ENCODE measurements at places on chromosomes 16 and 17. TPM values are rescaled to one million over a fixed set of nuclear protein-coding genes. Genes with fewer than 3 reads are reported as not detected.

- no peak for DNase-seq
These were observed 711 bp upstream of the CANT1 start for GRCh38 chr17:79010304-79010646.

- no peak for DNase-seq
These were observed 6.9 kb downstream of the SLC9A5 start for GRCh38 chr16:67255553-67256221.

- DNase-seq, result no peak
These were observed 84.8 kb upstream of the GNAO1 start for GRCh38 chr16:56106527-56106926.

DNA sequence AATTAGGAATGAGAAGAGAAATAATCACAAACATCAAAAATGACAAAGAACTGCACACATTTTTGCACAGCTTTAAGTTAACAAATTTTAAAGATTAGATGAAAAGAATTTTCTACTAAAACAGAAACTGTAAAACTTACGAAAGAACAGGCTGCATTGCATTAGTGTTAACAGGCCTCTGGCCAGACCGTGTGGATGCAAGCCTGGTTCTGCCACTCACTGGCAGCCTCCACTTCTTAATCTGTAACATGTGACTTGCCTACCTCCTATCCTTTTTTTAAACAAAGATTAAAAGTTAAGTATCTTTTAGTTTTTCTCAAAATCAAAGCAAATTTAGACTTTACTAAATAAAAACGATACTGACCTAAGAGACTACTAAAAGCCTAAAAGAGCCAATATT is 37.5 kb downstream of the CREBBP start:
- DNase-seq, result no peak

DNA sequence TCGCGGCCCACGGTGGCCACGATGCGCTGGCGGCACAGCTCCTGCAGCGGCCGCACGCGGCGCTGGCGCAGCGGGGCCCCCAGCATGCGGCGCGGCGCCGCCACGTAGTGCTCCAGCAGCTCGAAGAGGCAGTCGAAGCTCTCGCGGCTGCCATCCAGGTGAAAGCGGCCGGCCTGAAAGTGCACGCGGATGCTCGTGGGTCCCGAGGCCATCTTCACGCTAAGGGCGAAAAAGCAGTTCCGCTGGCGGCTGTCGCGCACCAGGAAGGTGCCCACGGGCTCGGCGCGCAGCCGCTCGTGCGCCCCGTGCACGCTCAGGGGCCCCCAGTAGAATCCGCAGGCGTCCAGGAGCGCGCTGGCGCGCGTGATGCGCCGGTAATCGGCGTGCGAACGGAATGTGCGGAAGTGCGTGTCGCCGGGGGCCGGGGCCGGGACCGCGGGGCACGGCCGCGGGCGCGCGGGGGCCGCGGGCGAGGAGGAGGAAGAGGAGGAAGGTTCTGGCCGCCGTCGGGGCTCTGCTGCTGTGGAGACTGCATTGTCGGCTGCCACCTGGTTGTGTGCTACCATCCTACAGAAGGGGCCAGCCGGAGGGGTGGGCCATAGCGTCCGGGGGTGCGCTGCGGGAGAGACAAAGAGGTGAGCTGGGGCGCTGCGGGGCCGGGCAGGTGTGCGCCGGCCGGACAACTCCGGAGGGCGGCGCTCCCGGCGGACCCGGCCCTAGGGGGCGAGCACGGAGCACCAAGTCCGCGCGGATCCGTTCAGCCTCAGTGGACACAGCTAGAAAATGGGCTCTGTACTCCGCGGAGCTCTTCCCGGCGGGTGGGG is 879 bp downstream of the SOCS1 start:
- DNase-seq, result no peak

GRCh38 chr17:78041386-78042179 is 83.1 kb downstream of the TNRC6C start:
- DNase-seq, result no peak

DNA sequence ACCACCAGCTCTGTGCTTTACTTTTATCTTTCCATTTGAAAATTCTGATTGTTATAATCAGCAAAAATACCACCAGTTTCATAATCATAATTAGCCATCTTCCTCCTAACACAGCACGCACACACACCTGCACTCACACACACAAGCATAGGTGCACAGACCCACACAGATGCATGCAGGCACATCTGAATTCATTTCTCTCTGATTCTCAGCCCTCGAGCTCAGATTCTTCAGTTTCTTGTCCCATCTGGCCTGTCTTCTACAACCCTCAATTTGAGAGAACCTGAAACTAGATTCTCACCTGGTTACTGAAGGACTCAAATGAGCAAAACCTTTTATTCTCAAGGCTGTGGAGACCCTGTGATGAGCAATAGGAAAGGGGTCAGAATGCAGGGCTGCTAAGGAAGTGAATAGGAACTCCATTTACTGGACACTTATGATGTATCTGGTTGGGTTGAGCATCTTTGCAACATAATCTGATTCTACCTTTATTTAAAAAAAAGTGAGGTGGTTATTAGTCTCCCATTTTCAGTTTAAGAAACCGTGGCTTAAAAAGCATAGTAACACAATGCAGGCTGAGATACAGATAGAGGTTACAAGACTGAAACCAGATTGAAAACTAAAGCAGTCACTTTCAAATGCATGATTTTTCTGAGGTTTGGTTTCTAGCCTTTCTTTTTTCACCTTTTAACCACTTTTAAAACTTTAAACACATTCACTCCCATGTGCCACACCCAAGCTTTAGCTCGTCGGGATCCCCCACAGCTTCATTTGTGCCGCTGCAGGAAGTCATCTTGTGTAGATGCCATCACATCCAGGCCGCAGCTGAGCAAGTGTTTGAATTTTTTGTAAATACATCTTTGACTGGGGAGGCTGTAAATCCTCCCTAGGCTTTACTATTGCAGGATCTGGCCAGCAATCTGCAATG is 9.4 kb downstream of the KRT33A start:
- no peak for DNase-seq

DNA sequence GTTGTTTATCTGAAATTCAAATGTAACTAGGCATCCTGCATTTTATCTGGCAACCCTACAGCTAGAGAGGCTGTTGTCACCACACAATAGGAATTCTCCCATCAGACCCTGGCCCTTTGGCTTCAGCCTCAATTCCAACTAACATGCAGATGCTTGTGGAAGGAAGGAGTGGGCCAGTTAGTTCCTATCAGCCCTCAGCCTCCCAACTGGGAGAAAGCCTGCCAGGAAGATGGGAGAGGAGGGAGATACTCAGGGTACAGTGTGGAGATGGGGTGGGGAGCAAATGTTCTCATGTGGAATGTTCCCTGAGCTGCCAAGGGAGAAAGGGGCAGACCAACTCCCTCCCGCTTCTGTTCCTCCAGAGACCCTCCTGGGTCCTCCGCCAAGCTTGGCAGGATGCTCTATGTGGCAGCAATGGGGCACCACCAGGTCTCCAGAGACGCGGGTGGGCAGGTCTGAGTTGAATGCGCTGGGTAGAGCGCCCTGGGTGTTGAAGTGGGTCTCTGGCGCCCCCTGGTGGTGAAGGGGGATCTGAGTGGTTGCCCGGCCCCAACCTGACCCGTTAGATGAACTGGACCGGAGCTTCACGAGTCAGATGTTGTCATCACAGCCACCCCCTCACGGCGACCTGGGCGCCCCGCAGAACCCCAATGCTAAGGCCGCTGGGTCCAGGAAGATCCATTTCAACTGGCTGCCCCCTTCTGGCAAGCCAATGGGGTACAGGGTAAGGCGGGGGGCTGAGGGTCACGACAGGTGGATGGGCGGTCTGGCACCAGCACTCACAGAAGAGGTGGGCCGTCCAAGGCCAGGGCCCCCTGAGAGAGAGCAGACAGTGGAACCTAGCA is 15.2 kb downstream of the GALK1 start:
- no peak for DNase-seq

DNA sequence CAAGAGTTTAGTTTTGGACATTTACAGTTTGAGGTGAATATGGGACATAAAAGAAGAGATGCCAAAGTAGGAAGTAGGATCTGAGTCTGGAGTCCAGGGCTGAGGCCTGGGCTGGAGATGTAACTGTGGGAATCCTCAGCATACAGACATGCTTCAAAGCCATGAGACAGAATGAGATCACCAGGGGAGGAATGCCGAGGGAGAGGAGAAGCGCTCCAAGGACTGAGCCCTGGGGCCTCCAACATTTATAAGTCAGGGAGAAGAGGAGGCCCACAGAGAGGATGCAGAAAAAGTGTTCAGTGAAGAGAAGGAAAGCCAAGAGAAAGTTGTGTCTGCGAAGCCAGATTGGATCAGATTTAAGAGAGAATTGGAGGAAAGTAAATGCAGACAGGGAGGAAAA is 277.5 kb upstream of the MYOCD start:
- DNase-seq, result no peak

GRCh38 chr16:25868106-25868505 is 176.3 kb downstream of the HS3ST4 start:
- DNase-seq, result no peak

DNA sequence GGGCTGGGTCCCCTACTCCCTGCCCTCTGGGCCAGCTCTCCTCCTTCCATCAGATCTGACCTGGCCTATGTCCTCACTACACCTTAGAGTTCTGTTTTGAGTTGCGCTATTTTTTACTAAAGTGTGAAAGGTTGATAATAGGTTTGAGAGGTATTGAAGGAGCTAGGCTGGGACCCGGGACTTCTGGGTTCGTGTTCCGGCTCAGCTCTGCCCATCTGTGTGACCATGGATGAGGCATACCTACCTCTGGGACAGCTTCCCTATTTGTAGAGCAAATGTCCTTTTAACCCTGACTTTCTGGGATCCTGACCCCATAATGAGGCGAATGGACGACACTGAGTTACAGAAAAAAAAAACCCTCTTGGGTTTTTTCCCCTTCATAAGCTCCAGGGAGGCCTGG is 36.0 kb downstream of the IL21R start:
- no peak for DNase-seq

- no peak for DNase-seq
These were observed 4.5 kb downstream of the RMI2 start for GRCh38 chr16:11349599-11350276.

GRCh38 chr16:57630931-57631845 is 2.8 kb downstream of the ADGRG1 start:
- DNase-seq, result no peak

DNA sequence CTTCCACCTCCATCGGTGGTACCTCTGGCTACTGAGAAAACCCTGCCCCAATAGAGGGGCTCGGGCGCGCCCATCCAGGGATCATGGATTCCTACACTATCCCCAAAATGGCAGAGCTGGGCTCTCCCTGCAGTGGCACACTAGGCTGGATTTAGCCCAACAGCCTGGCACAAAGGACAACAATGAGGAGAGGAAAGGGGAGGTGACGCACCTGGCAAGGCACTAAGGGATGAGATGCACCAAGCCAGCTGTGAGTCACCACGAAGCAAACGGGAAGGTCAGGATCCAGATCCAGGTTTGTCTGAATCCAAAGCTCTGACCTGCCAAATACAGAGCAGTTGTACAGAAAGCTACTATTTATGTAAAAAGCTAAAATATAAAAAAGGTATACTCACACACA is 18.1 kb downstream of the UBE2O start:
- no peak for DNase-seq

DNA sequence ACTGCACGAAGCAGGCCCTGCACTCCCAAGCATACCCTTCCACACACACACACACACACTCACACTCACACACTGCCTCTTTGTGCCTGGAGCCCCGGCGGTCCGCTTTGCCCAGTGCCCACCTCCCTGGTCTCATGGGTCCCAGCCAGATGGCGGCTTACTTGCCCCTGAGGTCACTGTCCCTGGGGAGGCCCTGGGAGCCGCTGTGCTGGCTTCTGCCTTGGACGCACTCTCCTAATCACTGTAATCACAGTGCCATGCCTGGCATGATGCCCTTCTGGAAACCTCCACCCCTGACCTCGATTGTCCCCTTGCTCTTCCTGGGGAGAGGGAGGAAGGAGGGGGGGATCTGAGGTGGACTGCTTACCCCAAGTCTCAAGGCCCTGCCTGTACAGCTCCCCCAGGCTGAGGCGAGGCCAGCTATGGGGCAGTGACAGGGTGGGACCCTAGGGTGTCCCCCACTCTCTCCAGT is 36.0 kb downstream of the ARHGAP23 start:
- no peak for DNase-seq

DNA sequence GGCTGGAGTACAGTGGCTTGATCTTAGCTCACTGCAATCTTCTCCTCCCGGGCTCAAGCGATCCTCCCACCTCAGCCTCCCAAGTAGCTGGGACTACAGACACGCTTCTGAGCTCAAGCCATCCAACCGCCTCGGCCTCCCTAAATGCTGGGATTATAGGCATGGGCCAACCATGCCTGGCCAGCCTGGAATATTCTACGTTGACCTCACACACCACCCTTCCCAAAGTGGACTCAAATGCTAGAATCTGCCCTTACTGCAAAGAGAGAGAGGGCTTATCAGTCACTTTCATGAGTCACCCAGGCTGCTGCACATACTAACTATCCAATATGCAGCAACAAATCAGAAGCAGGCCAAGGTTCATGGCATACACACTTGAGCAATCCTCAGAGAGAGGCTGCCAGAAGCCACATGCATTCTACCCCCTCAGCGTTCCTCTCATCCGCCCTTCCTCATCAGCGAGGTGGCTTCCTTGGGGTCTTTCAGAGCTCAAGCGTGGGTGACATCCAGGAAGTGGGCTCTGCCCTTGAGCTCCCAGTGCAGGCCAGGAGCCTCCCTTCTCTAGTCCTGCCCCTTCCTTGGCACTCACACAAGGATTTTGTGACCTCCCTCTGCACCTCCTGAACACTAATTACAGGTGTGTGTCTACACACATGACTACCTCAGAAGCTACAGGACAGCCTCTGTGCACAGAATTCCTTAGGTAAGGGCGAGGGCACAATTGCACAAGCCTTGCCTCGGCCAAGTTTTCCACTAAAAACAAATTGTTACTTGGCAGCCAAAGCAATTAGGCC is 24.8 kb upstream of the SIAH1 start:
- DNase-seq, result no peak

- DNase-seq, result peak; percentile 51
These were observed 14.9 kb downstream of the BANP start for GRCh38 chr16:87966064-87966645.

GRCh38 chr17:50412188-50412732 is 13.8 kb upstream of the ACSF2 start:
- DNase-seq, result no peak

DNA sequence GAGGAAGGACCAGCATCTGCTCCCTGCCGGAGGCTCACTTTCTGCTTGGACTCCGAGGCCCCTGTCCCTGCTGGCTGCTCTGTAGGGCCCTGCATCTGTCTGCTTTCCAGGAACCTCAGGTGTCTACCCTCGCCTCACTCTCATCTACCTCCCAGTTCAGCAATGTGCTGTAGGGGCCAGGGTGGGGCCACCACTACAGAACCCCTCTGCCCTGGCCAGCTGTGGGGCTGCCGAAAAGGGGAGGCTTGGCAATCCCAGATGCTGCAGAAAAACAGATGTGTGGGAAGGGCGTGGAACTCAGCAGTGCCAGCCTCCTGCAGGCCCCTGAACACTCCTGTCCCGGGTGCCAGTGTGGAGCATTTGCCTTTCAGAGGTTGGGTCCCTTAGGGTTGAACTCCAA is 80.1 kb upstream of the ZNF469 start:
- DNase-seq, result no peak

The TMEM204 gene
- polyA plus RNA-seq, result 12.3 TPM

The BMERB1 gene
- 26.6 TPM for polyA plus RNA-seq

The ADAD2 gene
- 0.94 TPM for polyA plus RNA-seq

The HOXB5 gene
- polyA plus RNA-seq, result 0.81 TPM

The NAGS gene
- 0.48 TPM for polyA plus RNA-seq

The TNP2 gene
- not detected for polyA plus RNA-seq

The CLEC19A gene
- 0.16 TPM for polyA plus RNA-seq

The OR1A1 gene
- not detected for polyA plus RNA-seq

The SLC5A11 gene
- 0.13 TPM for polyA plus RNA-seq

All from forelimb muscle (tissue), 1 donor.